ENCODE measurements at places on chromosomes 7 and 10.

DNA sequence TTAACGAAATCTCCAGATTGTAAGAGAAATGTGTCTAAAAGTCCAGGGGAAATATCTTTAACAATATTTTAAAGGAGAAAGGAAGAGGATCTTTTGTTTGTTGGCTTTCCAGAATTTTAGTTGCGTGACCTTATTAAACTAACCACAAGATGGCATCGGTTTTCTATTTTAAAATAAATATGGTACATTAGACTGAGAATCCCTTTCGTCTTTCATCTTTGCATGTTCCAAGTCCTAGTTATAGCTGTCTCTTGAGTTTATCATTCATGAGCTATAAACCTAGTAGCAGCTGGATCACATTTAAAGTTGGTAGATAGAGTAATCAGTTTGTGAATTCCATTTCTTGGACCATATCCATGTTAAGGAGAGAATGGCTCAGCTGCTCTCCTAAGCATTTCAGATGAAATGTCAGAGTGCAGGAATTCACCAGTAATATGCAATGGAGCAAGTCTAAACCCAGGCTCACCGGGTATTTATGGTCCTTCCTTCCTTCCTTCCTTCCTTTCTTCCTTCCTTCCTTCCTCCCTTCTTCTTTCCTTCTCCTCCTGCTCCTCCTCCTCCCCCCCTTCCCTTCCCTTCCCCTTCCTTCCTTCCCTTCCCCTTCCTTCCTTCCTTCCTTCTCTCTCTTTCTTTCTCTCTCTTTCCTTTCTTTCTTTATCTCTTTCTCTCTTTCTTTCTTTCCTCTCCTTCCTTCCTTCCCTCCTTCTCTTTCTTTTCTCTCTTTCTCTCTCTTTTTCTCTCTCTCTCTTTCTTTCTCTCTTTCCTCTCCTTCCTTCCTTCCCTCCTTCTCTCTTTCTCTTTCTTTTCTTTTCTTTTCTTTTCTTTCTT, 57.8 kb upstream of the RAB18 start:
- no peak for DNase-seq

DNA sequence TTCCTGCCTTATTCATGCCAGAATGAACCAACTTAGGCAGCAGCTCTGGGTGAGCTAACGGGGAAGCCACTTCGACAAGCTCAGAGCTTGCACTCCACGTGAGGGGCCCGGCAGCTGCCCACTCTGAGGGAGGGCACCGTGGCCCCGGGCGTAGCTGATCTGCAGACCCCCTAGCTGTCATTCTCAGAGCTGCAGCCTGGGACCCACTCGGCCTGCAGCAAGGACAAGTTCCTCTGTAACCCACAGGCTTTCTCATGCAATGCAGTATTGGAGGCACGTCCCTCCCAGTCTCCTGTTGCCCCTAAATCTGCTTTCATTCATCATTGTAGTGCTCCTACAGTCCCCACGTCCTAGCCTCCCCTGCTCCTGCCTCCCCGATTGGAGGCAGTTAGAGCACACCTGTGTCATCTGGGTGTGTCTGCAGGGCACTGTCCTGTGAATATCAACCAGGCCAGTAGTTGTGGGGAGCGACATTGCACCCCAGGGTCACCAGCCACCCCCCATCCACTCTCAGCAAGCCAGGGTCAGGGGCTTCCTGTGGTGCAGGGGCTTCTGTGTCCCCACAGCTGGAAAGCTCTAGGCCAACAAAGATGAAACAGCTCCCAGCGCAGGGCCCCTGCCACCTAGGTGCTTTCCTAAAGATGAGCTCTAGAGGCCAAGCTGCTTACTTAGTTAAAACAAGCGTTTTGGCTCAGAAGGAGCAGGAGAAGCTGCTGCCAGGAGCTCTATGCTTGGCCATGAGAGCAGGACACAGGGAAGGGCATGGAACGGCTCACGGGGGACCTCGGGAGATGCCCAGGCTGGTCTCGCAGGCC, 333.6 kb downstream of the ADARB2 start:
- no peak for DNase-seq

DNA sequence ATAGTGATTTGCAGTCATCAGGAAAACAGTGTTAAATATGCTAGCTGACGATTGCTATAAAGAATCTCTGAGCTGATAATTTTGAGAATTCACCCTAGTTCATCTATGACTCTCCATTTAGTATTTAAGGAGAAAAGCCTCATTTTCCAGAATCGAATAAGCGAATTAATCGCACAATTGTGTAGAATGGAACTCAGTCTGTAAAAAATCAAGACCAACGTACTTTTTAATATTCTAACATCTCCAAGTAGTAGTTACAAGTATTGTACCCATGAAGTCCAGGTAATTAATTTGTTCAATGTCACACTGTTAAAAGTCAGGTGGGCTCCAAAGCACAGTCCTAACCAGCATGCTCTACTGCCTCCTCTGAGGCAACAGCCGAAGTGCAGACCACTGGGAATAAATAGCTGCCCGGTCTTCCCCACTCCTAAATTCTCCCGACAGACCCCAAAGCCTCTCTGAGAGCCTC, 380 bp upstream of the AGBL3 start:
- DNase-seq = no peak

- peak; percentile 14 for DNase-seq
These were observed 120.1 kb downstream of the ELAPOR2 start for GRCh38 chr7:86939197-86939814.

- DNase-seq = no peak
These were observed 63.1 kb upstream of the ICA1 start for GRCh38 chr7:8325067-8325466.

DNA sequence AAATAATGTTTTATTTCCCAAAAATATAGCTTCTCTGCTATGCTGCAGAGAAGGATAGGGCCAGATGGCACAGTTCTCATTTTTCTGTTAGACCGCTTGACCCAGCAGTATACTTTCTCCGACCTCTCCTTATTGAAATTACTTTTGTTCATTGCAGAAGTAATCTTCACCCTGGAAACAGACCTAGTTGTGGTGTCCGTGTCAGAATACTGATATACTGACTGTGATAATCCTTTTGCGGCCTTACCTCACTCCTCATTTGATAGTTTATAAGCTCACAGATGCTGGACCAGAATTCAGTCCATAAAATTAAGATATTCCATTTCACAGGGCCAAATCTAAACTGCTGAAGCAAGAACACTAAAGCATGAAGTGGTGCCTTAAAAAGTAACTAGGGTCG, 260.6 kb upstream of the DKK1 start:
- no peak for DNase-seq

GRCh38 chr7:18762189-18762588, 266.6 kb downstream of the HDAC9 start:
- DNase-seq = no peak

DNA sequence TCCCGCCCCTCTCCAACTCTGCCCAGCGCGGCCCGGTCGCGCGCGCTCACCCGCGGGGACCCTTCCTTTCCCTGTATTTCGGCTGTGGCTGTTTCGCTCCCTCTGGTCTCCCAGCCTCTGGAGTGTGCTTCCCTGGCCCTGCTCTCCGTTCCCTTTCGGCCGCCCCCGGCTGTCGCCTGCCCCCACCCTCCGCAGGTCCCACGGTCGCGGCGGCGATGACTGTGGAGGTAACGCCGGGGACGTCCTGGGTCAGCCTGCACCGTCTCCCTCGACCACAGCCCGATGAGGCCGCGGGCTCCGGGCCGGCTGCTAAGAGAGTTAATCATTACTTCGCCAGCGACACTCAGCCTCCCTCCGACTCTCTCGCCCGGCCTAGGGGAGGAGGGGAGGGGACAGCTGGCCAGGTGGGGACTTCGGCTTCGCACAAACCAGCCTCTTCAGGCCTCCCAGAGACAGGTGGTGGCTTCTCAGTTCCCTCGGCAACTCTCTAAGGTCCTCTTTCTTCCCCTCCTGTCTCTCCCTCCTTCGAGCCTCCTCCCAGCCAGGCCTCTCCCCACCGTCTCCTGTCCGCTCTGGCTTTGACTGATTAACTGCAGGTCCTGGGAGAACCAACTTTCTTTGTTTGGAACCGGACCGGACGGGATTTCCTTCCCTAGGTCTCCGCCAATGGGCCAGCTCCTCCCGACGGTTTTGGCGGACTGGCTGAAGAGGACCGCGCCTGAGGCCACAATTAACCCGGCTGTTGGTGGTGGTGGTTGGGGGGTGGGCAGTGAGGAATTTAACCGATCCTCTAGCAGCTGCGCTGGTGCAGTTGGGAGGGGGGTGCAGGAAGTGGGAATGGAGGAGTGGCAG, 5.6 kb upstream of the PAX2 start:
- no peak for DNase-seq

DNA sequence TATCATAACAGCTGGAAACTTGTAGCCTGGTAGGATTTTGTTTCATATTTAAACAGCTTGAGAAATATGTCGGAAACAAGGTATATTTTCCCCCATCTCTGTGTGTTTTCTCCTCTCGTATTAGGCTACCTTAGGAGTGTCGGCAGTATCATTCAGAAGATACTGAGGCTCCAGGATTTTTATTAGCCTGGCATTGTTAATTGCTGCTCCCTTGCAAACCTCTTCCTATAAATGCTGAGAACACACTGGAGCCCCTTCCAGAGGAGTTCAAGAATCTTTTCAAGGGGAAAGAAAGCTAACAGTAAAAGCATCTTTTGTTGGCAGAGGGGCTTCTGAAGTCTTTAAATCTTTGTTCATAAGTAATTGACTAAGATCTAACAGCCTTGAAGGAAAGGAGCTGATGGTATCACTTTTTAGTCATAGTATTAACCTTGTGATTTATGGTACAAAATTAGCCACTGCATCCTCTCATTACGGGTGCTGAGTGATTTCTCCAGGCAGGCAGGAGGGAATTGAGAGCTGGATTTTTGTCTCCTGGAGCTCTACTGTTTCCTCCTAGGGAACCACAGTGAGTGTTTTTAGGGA, 998.7 kb downstream of the LRMDA start:
- DNase-seq = no peak

- no peak for DNase-seq
These were observed 131.0 kb upstream of the AOAH start for GRCh38 chr7:36855330-36855729.

GRCh38 chr7:151591866-151592265, 72.2 kb upstream of the RHEB start:
- DNase-seq = no peak

DNA sequence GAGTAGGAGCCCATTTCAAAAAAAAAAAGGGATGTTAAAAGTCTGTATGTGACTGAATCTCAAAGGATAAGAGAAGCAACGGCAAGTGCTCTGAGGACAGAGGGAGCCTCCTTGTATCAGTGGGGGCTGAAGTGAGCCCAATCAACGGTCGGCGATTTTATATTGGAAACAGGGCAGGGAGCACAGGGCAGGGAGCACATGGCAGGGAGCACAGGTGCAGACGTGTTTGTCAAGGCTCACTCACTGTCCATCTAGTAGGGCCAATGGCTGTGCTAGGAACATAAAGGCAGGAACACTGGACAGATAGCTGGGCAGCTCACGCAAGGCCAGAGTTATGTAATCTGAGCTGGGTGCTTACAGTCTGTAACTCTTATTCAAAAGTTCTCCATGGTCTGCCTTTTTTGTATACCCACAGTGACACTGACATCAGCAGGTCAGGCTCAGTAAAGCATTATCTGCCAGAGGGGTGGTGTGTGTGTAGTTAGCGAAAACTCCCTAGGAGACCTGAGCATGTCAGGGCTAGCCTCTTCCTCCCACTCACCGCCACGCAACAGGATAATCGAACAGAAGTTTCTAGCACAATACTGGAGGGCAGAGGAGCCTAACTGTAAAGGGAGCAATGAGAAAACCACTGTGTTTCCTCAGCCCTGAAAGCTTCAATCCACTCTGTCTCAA, 15.4 kb downstream of the AKR1B1 start:
- DNase-seq = no peak

DNA sequence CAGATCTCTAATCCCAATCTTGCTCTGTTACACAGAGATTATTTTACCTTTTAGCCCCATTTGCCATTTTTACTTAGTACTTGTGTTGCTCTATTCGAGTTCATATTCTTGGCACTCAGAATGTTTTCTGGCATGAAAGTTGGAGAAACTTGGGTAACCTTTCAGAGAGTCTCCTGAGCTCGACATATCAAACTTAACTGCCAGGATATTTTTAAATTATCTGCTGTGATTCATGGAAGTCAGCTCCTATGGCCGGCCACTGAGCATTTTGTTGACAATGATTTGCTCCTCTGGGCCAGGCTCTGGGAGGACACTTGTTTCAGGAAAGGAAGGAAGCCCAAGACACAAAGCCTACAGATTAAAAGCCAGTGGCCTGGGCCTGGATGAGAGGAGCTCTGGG, 396.7 kb downstream of the TNS3 start:
- no peak for DNase-seq

DNA sequence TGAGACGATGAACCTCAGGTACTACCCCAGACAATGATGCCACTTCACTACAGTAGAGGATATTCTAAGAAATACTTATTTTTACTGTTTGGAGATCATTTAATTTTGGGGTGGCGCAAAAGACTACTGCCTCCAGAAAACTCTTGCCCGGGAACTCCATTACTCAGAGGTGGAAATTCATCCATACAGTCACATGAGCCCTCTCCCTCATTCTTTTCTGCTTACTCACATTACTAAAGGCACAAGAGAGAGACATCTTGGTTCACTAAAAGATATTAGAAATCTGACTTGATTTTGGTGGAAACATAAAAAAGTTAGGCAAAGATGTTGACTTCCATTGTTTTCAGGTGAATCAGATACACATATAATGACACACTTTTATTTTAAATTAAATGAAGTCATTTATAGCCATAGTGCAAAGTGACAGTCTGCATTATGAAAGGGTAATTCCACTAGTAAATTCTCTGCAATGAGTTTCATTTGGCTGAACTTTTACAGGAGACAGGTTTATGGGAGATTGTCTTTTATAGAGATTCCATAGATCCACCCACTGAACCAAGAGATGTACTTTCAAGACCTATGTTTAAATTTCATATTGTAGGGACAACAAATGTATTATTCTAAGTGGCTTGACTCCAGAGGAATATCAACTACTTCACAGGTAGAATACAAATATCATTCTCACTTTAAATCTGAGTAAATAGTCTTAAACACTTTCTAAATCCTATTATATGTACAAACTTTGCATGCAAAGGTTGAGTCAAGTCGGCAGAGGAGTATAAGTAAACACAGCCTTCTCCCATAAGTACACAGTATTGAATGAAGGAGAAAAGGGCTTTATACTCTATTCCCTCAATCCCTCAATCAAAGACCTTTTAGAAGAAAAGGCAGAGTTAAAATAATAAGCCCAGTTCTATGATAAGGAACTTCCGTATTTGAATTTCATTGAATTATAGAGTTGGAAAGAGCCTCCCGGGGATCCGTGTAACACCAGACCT, 18.8 kb downstream of the NEBL start:
- DNase-seq = no peak

Measured in stimulated activated CD4-positive, alpha-beta T cell treated with anti-CD3 and anti-CD28 coated beads, Interleukin-1b, Interleukin-23, amount 100 ng/mL, for 24 hours (primary cell).